ENCODE measurements at places on chromosomes 11 and 22.

- DNase-seq = no peak
These were observed 2.4 kb upstream of the PATE1 start for GRCh38 chr11:125743681-125744080.

DNA sequence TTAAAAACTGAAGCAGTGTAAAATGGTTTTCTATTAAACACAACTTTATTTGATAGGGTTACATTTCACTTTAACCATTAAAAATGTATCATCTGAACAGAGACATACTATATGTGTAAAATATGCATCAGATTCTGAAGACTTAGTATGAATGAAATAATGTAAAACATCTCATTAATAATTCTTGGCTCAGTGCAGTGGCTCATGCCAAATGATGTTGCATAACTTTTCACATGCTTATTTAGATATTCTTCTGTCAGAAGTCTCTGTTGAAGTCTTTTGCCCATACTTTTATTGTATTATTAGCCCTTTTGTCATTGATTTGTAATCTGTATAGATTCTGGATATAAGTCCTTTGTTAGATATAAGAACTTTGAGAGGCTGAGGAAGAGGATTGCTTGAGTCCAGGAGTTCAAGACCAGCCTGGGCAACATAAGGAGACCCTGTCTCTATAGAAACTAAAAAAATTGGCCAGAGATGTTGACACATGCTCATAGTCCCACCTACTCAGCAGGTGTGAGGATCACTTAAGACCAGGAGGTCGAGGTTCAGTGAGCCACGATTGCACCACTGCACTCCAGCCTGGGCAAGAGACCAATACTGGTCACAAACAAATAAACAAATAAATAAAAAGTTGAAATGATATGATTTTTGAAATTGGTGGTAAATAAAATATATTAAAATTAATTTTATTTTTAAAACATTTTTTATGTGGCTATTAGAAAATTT, 73.8 kb upstream of the PARVA start:
- no peak for DNase-seq

- no peak for DNase-seq
These were observed 173.2 kb downstream of the DSCAML1 start for GRCh38 chr11:117623831-117624271.

DNA sequence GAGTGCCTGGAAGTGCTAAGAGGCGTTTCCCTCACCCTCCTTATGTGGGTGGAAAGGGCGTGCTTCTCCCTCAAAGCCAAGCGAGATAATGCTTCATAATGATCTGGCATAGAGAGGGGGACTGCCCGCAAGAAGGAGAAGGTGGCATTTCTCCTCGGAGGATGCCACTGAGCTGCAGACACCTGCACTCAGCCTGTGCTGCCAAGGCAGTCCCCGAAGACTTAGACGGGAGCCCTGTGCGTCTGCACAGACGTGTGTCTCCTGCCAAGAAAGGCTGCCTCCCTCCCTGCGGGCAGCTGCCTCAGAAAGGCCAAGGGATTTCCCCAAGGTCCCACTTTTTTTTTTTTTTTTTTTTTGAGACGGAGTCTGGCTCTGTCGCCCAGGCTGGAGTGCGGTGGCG, 48.1 kb upstream of the SPATA19 start:
- no peak for DNase-seq

- DNase-seq = no peak
These were observed 31.7 kb upstream of the RBX1 start for GRCh38 chr22:40919446-40919845.

- DNase-seq = no peak
These were observed 21.6 kb downstream of the LMO1 start for GRCh38 chr11:8242118-8242475.

DNA sequence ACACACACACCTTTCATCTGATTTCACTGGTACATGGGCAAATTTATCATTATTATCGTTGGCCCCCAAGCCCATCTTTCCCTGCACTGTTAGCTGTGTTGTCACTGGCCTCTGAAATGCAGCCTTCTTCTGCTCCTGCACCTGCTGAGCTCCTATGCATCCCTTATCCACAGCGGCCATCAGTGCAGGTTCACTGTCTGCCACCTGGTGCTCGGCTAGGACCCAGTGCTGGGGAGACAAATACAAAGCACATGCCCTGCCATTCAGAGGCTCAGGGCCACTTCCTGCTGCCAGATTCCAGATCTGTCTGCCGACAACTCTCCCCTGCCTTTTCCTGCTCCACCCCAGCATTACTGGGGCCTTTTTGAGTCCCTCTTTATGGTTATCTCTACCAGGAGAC, 1205.4 kb downstream of the TBC1D22A start:
- no peak for DNase-seq

- DNase-seq = no peak
These were observed 3.3 kb upstream of the PICALM start for GRCh38 chr11:86072211-86072610.

All from NAMALWA (cell line).